ENCODE measurements at places on chromosomes 12 and 14.
A peak's percentile ranks its signal among the peaks of the same experiment; 100 is the strongest.

DNA sequence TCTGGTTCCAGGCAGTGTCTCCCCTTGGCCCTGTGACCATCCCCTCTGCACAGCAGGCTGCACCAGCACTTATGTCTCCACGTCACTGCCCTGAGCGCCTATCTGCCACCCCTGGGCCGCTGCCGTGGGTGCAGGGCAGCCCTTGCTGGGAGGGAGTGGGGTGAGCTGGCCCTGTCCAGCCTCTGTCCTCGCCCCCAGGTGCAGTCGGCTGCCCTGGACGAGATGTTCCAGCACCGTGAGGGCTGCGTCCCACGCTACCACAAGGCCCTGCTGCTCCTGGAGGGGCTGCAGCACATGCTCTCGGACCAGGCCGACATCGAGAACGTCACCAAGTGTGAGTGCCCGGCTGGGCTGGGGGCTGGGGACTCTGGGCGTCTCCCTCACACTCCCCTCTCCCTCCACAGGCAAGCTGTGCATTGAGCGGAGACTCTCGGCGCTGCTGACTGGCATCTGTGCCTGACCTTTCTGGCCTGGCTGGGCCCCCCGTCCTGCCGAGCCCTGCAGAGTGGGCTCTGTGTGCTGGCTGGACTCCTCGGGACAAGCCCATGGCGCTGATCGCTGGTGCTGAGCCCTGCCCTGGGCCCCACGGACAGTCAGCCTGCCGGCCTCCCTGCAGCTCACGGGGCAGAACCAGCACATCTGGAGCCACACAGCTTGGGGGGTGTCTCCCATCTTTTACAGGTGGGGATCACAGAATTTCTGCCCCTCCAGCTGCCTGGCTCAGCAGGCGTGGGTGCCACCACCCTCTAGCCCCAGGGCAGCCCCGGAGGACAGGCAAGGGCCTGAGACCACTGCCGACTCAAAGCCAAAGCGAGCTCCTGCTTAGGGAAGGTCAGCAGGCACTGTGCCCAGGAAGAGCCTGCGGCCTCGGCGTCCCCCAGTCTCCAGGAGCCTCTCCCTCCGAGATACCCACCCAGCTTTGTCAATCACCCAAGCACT, 7.9 kb upstream of the PUS1 start:
- no peak for DNase-seq

GRCh38 chr12:53173085-53173715, 7.3 kb upstream of the ZNF740 start:
- DNase-seq: no peak

DNA sequence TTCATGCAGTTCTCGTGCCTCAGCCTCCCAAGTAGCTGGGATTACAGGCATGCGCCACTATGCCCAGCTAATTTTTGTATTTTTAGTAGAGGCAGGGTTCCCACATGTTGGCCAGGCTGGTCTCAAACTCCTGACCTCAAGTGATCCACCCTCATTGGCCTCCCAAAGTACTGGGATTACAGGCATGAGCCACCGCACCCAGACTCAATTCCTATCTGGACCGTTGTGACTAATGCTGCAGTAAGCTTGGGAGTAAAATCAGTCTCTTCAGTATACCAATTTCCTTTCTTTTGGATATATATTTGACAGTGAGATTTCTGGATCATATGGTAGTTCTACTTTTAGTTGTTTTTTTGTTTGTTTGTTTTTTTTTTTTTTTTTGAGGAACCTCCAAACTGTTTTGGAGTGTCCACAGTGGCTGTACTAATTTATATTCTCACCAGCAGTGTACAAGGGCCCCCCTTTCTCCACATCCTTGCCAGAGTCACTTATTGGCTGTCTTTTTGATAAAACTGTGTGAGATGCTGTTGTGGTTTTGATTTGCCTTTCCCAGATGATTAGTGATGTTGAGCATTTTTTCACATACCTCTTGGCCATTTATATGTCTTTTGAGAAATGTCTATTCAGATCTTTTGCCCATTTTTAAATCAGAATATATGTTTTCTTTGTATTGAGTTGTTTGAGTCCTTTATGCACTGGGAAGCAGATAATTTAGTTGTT, 37.3 kb upstream of the EVL start:
- no peak for DNase-seq

- no peak for DNase-seq
These were observed 21.6 kb downstream of the RASSF8 start for GRCh38 chr12:25980035-25980434.

DNA sequence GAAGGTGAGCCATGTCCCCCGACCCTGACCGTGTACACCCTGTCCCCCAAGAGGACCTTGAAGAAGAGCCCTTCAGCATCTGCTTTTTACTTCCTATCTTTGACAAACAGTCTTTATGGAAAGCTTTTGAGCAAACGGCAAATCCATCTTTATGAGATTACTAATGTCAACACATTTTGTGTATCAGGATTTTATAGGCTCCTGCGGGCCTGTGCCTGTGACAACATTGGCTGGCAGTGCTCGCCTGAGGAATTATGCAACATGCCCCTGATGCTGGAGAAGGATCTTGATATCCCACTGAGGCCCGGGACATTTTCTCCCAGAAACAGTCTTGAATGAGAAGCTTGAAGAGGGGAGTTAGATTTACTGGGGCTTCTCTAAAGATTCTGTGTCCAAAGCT, 416.5 kb downstream of the NRXN3 start:
- DNase-seq: no peak

DNA sequence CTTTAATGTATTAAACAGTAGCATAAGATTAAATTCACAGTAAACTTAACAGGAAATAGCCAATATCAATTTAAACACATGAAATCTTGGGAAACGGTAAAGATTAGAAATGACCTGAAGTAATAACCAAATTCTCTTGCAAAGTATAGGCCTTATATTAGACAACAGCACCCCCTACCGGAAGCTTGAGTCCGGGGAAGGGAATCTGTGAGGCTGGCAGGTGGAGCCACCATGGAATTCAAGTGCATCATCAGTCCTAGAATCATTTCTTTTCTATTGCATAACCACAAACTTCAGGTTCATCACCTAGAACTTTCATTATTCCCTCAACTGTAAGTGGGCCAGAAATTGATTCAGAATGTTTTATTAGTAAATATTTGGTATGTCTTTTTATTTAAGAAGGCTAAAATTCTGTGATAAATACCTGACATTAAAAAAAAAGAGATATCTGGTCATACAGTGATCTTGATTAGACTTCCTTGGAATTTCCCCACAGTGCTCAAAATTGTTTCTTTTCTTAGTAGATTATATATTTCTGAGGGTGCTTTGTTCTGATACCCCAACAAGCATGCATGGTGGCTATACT, 48.6 kb downstream of the AP5M1 start:
- peak; percentile 29 for DNase-seq

GRCh38 chr14:35986219-35986573, 160.1 kb downstream of the BRMS1L start:
- DNase-seq: no peak

- DNase-seq: peak; percentile 77
These were observed 97.2 kb downstream of the LGMN start for GRCh38 chr14:92651106-92651757.

GRCh38 chr12:114669401-114670290, 14.3 kb downstream of the TBX3 start:
- DNase-seq: no peak

DNA sequence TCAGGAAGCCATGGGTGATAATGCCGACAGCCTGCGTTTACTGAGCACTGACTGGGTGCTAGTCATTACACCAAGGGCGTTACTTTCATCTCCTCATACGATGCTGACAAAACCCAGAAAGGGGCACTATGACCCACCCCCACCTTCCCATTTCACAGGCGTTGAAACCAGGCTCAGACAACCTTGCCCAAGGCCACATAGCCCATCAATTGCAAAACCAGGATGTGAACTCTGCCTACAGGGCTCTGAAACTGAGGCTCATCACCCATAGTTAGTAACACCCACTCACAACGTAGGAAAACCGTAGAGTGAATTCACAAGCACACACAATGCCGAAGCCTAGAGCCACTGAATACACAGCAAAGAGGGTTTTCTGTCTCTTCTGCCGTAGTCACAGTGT, 119.9 kb downstream of the RIMBP2 start:
- no peak for DNase-seq

DNA sequence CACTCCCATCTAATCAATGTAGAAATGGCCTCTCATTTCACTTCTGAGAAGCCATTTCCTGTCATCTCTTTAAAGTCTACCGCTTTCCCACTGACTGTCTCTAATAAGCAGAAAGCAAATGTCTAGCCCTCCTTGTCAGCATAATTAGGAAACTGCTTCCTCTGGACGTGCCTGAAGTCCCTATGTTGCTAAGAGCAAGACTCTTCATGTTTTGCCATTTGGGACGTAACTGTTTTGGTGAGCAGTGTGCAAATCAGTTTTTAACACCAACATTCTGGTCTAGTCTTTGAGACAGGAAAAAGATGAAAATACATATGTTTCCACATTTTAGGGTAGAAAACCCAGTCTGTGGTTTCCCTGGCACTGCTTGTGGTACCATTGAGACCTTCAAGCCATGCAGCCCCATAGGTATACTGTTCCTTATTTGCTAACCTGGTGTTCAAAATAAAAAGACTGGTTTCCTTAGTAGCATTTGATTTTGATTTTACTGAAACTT, 22.2 kb downstream of the IFNG start:
- no peak for DNase-seq

DNA sequence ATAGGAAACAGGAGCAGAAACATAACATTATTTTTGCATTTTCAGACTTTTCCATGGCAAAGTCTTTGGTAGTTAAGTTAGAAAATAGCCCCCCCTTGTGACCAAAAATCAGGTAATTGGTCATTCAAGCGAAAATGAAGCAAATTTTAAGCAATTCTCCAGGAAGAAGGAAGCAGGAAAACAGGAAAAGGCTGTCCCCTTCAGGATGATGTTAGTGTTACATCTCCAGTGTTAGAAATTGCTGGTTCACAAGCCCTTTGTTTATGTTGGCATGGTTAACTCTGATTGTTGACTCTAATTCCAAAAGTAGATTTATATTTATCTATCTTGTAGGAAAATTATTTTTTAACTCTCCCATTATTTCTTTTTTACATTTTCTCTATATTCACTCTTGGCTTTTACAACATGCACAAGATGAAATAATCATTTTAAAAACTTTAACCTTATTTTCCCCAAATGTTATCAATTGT, 18.8 kb upstream of the GAS2L3 start:
- no peak for DNase-seq

- no peak for DNase-seq
These were observed 71.0 kb downstream of the RCOR1 start for GRCh38 chr14:102663440-102663839.
